ENCODE measurements at places on chromosomes 3 and 15.
A peak's percentile ranks its signal among the peaks of the same experiment; 100 is the strongest.

DNA sequence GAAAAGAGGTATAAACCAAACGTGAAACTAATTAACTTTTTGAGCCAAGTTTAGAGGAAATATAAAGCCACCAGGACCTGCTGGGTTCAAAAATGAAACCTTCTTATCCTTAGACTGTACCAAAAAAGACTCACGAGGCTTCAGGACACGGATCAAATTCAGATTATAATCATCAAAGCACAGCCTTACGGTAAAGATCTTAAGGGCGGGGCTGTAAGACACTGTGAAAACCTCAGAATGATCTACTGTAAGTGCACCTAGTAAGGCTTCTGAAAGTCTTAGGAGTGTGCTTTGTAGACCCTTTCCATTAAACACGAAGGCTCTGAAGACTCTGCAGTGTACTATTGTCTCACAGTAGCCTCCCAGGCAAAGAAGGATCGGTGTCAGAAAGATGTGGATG lies 26.8 kb downstream of the TARS3 start:
- DNase-seq, result no peak

DNA sequence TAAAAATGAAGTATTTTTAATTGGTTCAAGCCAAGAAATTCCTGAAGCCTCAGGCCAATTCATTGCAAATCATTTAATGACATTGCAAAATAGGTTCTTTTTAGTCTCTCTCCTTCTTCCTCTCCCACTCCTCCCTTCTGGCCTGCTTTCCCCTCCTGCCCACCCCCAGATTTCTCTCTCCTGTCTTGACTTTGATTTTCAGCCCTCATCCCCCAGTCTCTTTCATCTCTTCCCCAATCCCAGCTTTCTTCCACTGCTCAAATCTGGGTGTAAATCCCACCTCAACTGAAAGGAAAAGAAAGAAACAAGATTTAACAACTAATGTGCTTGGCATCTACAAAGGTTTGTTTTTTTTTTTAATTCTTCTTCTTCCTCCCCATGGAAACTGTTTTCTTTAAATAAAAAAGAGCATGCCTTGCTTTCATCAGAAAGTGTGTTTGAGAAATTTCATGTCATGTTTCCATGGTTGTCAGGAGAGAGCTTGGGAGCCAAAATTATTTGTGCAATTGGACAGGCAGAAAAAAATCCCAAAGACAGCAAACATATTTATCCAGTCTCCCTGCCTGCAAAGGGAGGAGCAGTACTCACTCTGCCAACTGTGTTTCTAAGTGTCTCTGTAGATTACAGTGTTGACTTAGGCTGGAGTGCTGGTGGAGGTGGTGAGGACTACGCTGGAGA lies 50.4 kb downstream of the BOC start:
- no peak for DNase-seq

DNA sequence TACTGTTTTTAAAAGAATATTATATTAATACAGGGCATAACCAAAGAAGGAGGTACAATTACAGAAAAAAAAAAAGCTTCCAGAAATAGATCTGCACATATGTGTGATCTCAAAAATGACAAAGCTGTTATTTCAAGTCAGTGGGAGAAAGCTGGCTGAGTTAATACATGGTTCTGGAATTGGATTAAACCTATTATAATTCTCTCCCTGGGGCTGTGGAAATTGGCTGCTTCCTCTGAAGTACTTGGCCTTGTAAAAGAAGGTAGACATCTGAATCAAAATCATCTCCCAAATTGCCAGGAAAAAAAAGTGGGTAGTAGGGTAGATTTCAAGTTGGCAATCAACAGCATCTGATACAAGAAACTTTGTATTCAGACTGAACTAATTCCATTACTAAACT lies 723.9 kb upstream of the ALCAM start:
- no peak for DNase-seq

- no peak for DNase-seq
These were observed 22.4 kb downstream of the GJD2 start for GRCh38 chr15:34732430-34732829.

- DNase-seq, result no peak
These were observed 33.4 kb upstream of the RAD18 start for GRCh38 chr3:8996681-8997121.

- DNase-seq, result no peak
These were observed 78.3 kb upstream of the CDIN1 start for GRCh38 chr15:36501063-36501678.

DNA sequence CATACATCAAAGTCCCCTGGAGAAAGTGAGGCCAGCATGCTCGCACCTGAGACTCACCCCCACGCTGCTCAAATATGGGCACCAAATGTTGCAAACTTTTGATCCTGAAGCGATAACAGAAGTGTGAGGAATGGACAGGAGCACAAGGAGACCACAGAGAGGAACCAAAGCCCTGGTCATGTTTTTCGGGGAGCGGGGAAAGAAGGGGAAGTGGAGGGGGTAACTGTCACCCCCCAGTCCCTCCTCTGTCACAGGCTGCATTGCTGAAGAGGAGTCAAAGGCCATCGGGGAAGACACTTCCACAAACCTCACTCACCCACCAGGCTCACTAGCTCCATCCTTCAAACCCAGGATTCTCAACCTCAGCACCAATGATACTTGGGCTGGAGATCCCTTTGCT lies 182.4 kb downstream of the UACA start:
- DNase-seq, result no peak

DNA sequence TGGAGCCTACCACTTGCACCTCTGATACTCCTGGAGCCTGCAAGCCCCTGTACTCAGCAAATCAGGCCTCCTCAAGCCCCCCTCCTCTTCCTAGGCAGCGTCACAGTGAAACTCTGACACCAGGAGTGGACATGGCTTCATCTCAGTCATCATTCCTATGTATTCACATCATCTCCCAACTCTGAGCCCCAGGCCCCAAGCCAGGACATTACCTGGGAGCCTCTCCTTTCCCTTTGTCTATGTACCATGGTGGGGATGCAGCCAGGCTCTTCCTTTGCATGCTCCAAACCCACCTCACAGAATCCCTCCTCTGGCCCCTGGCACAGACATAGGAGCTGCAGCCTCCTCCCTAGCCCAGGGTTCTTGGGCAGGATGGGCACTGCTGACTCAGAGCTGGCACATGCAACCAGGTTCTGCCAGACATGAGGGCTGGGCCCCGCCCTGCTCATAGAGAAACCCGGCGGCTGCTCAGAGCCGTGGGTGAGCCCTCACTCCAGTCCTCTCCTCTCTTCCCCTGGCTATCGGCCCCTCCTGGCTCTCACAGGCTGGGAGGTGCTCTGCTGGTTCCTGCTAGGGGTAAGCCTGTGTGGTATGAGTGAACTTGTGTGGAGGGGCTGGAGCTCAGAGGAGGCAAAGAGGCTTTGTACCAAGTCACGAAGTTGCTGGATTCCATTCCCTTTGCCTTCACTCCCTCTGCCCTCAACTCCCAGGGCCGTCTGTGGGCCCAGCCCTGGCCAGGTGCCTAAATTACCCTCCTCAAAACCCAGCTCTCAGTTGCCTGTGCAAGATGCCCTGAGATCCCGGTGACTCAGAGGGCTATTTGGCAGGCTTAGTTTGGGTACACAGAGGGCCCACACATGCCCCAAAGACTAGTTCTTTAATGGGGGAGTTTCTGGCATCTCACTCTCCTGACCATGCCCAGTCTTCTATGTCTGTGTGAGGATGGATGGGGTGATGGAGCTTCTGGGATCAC lies 1.9 kb upstream of the PLCD1 start:
- DNase-seq, result peak; percentile 68

DNA sequence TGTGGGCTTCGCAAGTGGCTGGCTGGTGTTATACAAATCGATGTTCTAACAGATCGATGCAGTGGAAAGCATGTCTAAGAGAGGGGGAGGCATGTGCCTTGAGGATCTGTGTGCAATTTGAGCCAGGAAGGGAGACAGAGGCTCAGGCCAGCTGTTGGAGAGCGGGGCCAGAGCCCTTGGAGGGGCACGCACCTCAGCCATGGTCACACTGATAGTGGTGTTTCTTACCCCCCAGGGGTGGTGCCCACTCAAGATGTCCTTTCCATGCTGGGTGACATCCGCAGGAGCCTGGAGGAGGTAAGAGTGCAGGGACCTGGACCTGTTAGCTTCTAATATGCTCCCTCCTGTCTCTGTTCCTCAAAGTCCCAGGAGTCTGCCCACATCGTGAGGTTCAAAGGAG lies 3.8 kb upstream of the ABTB1 start:
- DNase-seq, result no peak

- DNase-seq, result no peak
These were observed 114.6 kb downstream of the TMEM108 start for GRCh38 chr3:133152681-133153220.

DNA sequence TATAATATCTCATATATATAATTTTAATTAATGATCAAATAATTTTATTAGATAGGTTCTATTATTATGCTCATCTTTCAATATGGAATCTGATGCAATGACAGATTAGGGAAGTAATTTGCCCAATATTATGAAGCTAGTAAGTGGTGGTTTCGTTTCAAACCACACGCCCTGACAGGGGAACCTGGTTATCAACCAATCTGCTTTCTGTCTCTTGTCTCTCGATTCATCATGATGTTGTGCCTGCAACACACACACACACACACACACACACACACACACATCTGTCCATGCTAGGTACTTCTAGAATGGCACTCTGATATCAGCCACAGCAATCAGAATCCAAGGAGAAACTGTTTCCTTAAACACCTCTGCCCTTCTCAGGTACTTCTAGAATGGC lies 128.4 kb downstream of the ZBBX start:
- no peak for DNase-seq

GRCh38 chr3:119644481-119644880 lies 15.9 kb downstream of the POPDC2 start:
- no peak for DNase-seq

- DNase-seq, result no peak
These were observed 414.9 kb downstream of the NAALADL2 start for GRCh38 chr3:175274056-175274455.

GRCh38 chr3:160686955-160687535 lies 10.1 kb downstream of the ARL14 start:
- DNase-seq, result no peak
